ENCODE measurements at places on chromosomes 2 and 18.

GRCh38 chr2:1339388-1340140, 73.7 kb upstream of the TPO start:
- no peak for DNase-seq

- no peak for DNase-seq
Measured at GRCh38 chr2:113058998-113059960, at the start of gene IL36RN. IL36RN (plus strand) TSS chr2:113059198; CDS start chr2:113059439, 241 bp downstream.

DNA sequence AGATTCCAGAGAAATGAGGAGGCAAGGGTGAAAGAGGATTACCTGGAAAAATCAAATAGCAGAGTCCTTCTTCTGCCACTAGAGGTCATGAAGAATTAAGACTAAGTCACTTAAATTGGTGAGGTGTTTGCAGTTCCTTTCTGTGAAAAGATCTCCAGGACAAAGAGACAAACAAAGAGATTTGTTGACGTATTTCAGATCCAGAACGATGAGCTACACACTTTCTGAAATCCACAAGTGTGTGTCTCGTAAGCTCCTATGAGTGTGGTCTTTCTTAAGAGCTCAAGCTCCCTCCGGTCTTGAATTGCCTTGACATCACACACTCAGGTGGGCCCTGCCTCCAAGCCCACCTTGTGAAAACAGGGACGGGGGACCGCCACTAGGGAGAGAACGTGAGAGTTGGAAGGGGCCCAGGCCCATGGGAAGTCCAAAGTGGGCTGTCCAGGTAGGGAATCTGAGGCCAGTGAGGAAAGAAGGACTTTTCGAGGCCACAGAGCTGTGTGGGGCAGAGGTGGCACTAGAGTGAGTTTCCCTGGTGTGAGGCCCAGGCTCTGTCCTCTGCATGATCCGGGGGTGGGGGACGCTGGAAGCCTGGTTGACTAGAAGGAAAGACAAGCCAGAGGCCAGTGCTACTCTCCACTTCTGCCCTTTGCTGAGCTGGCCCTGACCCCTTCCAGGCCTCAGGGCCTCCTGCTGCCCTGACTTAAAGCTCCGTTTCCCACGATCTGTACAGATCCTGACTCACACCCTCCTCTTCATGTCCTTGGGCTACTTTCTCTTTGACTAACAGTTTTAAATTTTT, 168.1 kb upstream of the NCK2 start:
- DNase-seq: peak; percentile 70

GRCh38 chr2:47159627-47160026, 4.5 kb upstream of the STPG4 start:
- no peak for DNase-seq

GRCh38 chr2:204898928-204899640, 353.8 kb downstream of the PARD3B start:
- no peak for DNase-seq

- no peak for DNase-seq
Measured at GRCh38 chr2:109331896-109332848, 203.2 kb downstream of the SH3RF3 start.

DNA sequence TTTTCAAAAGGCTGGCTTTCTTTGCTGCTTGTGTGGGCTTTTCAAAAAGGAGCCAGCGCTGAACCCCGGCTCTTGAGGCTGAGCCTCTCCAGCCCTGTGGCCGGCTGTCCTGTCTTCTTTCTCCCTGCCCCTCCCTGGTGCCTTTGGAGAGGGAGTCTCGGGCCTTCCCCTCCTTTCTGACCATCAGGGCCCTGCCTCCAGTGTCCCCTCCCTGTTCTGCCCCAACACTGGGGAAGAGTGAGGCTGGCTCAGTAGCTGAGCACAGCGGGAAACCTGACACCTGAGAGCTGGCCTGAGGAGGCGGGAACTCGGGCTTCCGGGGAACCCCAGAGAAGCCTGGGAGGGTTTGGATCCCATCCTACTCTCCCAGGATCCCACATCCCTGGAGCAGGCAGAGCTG, 232.1 kb downstream of the LOXHD1 start:
- DNase-seq: no peak

DNA sequence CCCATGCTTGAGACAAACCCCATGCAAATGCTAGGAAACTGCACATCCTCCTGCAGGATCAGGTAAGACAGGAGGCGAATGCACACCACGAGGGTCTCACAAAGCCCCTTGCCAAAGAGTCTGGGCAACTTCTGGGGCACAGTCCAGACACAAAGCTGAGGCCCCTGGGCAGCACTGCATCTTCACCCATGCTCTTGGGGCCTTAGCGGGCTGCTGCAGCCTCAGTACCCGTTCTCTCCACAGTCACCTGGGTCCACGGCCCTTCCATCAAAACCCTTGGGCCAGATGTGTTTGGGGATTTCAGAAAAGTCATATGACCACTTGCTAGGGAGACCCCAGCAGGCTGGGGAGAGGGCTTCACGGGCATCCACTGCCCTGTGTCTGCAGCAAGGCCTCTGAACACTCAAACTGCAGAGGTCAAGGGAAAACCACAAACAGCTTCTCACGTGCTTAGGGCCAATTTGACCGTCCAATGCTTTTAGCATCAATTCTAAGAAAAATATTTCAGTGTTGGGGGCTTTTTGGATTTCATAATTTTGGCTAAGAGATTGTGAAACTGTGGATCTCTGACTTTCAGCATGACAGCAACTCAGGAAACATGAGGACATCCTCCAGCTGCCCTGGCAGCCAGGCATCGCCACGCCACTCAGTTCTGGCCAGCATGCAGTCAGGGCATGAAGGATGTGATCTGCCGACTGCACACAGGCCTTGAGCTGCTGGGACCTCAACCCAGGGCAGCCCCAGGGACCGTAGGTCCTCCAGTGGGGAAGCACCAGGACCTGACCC, 20.0 kb downstream of the PASK start:
- DNase-seq: no peak

GRCh38 chr2:38485734-38486133, 108.7 kb upstream of the ATL2 start:
- DNase-seq: peak; percentile 71

- no peak for DNase-seq
Measured at GRCh38 chr18:45222180-45222579, 393.1 kb upstream of the SLC14A2 start.

- peak; percentile 77 for DNase-seq
Measured at GRCh38 chr2:240595381-240596079, 9.0 kb downstream of the CAPN10 start.

- no peak for DNase-seq
Measured at GRCh38 chr18:75923169-75923568, 495.7 kb upstream of the SMIM21 start.

DNA sequence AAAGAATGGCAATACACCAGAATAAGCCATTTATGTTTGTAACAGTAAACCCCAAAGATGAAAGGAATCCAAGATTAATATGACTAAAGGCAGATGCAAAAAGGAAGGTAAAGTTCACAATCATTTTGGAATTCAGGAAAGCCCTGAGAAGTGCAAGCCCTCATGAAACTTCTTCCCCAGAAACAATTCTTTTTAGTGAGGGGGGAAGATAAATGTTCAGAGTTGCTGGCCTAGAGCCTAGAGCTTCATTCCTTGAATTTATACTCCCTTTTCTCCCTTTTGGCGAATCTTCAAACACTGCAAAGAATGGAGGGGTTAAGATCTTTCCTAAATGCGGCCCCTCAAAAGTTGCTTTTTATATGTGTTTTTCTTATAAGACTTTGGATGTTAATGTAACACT, 368.8 kb downstream of the MEIS1 start:
- no peak for DNase-seq

DNA sequence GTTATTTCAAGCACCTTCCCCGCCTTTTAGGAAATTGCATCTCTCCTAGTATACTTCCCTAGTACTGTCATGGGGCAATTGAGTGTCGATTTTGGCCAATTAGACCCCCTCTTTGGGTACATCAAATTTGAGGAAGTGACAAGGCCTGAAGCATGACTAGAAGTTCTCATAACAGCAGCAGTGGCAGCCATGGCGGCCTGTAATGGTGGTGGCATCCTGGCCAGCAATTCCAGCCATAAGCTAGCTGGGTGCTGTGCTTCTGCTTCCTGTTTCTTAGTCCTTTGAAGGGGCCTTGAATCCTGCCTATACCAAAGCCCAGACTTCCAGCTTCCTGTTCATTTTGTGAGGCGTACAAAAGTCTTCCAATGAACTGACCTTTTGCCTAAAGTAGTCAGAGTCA, 523.1 kb downstream of the PLCL1 start:
- DNase-seq: no peak

DNA sequence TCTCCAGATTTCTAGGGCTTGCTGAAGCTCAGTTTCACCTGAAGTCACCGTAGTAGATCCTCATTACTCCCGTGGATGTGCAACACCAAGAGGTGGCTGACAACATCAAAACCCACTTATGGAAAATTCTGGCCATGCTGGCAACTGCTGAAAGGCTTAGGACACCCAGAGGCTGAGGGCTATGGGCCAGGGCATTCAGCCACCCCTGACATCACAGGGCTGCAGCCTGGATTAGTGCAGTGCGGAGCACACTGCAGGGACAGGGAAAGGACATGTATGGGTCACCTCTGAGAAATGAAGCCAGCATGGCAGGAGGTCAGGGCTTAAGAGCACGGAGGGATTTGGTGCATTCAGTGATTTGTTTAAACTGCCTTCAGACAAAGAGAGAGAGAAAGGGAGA, 300.6 kb downstream of the TDRD15 start:
- no peak for DNase-seq

GRCh38 chr2:120060088-120060623, 47.3 kb downstream of the EPB41L5 start:
- DNase-seq: no peak

DNA sequence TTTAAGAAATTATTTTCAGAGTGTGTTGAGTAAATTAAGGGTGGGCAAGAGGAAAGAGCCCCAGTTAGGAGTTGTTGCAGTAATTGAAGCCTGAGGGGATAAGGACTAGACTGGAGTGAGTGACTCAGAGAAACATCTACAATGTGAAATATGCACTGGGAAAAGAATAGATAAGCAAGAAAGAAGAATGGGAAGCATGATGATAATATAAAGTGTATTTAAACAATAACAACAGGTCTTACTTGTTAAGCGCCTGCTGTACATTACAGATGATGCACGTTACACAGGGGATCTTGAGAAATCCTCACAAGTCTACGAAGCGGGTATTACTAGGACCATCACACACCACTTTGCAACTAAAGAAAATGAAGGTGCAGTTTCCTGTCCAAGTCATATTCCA, 73.6 kb upstream of the STK17B start:
- no peak for DNase-seq

GRCh38 chr18:23994361-23994902, 20.1 kb upstream of the TTC39C start:
- no peak for DNase-seq

DNA sequence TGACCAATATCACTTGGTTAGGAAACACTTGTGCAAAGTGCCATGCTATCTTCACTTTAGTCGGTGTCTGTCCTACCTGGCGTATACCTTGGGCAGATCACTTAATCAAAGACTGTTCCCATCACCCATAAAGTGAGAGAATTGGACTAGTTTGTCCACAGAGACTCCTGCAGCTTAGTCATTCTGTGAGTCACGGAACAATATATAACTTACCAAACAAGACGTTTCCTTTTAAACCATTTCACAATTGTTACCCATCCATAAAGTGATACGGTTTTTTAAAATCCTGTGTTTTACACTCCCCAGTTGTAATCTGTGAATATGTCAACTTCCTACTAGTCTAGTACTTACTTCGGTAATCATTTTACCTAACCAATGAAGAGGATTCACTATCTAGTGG, 499.3 kb upstream of the SMIM21 start:
- DNase-seq: no peak

DNA sequence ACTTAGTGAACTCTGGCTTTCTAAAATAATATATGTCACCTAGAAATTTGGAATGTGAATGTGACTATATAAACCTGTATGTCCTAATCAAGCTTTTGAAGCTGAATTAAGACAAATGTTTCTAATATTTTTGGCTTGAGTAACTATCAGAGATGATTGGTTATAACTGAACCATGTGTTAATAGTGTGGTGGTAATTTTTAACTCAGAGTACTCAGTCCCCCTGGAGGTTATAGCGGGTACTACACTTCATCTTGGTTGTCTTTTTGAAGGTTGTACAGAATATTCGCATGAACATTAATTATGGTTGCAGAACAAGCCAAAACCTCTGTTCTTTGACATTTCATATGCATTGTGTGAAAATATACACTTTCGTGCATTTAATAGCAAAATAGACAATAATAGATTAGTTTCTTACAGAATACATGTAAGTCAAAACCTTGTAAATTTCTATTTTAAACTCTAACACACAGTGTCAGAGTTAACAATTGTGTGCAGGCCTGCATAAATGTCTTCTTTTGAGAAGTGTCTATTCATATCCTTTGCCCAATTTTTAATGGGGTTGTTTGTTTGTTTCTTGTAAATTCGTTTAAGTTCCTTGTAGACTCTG, 86.0 kb downstream of the OSBPL6 start:
- peak; percentile 50 for DNase-seq

DNA sequence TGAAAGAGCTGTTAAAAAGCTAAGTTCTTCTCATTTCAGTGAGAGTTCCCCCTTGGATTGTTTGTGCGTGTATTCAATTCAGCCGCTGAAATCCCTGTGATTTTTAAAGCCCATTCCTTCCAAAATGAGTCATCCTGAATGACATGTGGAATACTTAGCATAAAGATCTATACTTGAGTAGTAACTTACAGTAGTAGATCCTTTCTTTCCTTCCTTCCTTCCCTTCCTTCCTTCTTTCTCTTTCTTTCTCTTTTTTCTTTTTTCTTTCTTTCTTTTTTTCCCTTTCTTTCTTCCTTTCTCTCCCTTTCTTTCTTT, 18.2 kb upstream of the SOX11 start:
- DNase-seq: no peak

GRCh38 chr2:119715409-119716283, 36.6 kb downstream of the TMEM177 start:
- no peak for DNase-seq

- DNase-seq: no peak
Measured at GRCh38 chr2:84805250-84805958, 75.5 kb downstream of the TRABD2A start.

All from GM13976 (cell line).